ENCODE measurements at places on chromosomes 7 and 10.

- no peak for DNase-seq
Measured at GRCh38 chr7:70759674-70760073, 372.3 kb upstream of the GALNT17 start.

DNA sequence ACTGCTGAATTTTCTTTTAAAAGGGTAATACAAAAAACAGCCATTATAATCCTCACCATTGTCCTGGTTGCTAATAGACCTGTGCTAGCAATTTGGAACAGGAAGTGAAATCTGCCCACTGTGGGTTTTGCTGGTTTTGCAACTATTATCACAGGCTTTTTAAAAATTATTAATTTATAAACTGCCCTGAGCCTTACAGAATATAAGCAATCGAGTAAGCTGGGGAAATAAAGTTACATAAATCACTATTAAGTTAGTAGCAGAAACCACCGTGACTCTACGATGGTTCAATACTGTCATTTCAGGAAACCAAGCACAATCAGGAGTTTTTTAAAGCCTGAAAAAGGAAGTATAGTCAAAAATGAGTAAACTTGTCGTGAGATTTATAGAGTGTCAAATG lies 62.3 kb downstream of the TMEM26 start:
- no peak for DNase-seq

DNA sequence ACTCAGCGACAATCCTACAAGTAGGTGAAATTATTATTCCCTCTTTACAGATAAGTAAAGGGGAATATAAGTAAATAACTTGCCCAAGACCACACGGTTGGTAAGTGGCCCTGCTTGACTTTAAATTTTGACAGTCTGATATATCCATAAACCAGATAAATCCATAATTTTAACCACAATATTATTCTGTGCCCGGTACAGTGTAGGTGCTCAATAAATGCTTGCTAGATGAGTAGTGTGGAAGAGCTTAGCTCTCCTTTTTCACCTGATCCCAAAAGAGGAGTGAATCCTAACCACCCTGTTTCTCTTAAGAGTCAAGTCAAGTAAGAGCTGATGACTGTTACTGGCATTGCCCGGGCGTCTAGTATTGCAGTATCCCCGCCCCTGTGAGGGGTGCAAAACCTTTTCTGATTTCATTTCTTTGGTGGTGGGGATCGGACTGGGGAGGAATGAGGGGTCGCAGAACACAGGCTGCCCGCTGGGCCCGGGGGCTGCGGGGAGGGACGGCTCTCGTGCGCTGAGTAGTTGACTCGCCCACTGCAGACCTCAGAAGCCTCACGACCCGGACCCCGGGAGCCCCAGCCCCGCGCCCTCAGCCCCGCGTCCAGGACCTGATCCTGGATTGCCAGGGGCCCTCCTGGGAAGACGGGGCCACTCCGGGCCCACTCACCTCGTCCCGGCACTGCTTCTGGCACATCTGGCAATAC lies 490 bp downstream of the KIN start:
- DNase-seq: no peak

DNA sequence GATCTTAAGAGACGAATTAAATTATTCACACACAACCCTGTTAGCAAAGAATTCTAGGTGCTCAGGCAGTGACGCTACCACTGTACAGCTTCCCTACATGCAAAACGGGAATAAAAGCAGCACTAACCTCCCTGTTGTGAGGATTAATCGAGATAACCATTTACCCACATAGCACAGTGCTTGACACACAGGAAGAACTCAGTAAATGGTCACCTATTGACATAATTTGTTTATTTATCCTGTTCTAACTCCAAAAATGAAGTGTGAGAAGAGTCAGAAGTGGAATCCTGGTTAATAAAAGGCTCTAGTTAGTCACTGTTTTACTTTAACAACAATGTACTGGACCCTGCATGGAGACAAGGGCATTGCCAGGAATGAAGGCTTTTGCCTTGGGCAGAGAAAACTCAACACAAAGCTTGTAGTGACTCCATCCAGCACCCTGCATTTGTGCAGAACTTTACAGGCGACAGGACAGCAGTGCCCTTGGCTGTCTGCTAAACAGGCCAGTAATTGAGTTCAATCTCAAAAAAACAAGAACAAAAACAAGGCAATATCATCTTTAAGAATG lies 103.8 kb downstream of the SORBS1 start:
- DNase-seq: no peak

DNA sequence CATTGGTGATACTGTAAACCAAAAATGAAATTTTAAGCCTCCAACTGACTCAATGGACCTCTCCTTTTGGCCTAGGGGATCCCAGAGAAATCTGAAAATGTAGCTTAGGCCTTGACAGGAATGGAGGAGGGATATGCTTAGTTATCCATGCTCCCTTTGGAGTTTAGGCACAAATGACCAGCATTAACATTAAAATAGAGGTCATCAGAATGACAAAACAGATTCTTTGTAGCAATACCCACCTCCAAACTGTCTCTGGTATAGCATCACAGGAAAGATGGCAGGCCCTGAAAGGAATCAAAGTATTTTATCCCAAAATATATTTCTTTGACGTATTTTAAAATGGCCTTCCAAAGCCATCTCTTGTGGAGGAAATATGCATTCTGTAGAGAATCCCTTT lies 39.1 kb upstream of the LRRN3 start:
- DNase-seq: no peak

DNA sequence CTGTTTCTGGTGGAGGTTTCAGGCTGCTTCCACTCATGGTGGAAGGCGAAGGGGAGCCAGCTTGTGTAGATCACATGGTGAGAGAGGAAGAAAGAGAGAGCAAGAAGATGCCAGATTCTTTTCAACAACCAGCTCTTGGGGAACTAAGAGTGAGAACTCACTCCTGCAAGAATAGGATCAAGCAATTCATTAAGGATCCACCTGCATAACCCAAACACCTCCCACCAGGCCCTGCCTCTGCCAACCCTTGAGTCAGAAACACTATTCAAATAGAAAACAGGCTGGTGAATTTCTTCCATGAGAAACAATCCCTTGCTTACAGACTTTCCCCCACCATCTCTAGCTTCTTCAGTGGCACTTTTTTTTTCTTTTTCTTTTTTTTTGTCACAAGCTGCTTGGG lies 317.2 kb downstream of the GPR158 start:
- DNase-seq: no peak

DNA sequence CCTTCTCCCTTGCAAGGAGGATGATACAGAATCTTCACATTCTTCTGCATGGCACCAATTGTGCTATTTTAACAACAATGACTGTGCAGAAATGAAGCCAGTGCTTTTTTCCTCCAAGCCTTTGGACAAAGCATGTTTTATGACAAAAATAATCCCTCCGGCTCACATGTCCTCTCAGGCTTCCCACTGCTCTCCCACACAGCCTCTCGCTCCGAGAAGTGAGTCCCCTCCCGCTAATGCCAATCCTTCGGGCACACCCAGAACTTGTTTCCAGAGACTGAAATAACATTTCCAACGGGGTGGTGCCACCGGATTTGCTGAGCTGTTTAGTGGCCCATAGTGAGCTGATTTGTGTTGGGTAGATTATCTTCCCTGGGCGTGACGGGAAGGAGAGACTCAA lies 35.8 kb downstream of the RBM17 start:
- DNase-seq: no peak

GRCh38 chr10:75540357-75540966 lies 109.0 kb downstream of the LRMDA start:
- no peak for DNase-seq

DNA sequence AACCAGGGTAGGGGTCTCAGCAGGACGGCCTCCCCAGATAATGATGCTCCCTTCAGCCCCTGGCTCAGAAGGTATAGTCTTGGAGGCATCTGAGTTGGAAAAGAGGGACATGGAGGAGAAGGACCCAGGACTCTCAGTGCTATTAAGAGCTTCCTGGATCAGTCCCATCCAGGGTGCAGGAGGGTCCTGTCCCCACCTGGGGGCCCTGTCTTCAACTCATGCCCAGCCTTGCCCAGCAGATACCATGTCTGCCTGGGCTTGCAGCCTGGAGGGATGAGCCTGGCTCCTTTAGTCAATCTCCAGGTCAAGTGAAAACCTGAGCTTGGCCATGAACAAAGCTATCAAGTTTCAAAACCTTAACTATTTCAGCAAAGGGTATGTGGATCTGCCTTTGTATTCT lies 67.6 kb downstream of the PRTFDC1 start:
- DNase-seq: no peak

GRCh38 chr7:110871856-110872255 lies 219.1 kb upstream of the LRRN3 start:
- DNase-seq: no peak

DNA sequence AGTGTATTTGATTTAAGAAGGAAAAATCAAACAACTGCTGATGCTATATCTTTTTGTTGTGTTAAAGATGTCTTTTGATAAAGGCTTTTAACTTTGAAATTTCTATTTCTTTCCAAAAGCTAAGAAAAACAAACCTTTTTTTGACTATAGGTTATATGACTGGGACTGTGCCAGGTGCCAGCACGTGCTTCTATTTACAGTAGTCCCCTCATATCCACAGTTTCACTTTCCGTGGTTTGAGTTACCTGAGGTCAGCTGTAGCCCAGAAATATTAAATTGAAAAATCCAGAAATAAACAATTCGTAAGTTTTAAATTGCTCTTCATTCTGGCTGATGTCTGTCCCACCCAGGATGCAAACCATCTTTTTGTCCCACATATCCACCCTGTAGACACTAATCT lies 104.3 kb downstream of the BBS9 start:
- DNase-seq: no peak

DNA sequence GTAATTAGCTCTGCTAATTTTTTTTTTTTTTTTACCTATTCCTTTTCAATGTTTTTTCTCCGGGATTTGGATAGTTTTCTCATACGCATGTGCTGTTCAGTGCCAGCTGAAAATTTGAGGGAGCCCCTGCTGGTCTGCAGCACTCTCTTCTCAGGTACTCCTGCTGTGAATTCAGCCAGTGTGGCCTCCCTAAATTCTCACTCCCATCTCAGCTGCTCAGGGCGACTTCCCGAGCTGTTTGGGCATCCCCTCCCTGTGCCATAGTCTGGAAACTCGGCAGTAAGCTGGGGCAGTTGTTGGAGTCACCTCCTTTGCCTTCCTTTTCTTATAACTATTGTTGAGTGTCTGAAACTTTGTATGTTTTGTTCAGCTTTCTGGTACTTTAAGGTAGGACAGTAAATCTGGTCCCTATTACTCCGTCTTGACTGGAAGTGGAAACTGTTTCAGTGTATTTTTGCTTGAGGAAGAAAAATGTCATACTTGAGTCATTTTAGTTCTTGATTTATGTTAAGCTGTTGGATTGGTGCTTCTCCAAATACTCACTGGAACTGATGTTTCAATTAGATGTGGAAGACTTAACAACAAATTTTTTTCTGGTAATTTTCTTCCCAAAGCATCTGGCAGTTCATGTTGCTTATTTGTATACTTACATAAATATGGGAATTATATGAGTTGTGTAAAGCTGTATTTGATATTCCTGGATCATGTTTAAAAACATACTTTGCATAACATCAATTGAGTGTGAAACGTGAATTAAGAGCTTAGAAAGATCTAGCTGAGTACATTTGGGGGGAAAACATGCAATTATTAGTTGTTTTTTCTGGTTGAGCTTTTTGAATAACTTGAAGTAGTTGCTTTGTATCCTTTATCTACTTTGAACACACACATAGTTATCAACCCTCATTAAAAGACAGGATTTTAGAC lies 33.7 kb downstream of the MINPP1 start:
- no peak for DNase-seq
